Activated naive CD4-positive, alpha-beta T cell (primary cell): ENCODE measurements at places on chromosomes 16 and 17.

- DNase-seq = no peak
These were observed 99.9 kb upstream of the CORO6 start for GRCh38 chr17:29722411-29723198.

DNA sequence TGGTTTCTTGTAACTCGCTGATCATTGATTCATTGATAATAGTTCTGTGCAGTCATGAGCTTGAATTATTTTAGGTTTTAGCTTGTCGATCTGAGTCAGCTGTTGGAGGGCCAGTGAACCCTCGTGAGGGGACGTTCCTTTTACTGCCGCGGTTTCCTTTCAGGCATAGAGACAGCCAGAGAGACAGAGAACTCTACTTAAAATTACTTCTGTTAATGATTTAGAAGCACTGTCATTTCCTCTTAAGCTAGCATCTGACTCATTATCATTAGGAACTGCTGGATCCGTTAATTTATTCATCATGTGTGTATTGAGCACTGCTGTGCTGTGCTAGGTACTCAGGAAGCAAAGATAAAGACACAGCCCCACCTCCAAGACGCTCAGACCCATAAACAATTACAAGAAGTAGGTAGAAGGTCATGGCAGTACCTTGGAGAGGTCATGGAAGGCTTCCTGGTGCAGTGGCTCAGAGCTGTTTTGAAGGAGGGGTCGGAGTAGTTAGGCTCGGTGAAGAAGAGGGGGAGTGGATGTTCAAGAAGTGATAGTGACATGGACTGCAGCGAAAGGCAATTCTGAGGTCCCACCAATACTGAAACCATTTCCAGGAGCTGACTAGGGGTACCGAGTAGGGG is 3.3 kb downstream of the PGS1 start:
- no peak for DNase-seq

GRCh38 chr16:53583401-53583800 is 80.4 kb upstream of the AKTIP start:
- no peak for DNase-seq

GRCh38 chr17:57490890-57491289 is 234.6 kb downstream of the MSI2 start:
- no peak for DNase-seq

DNA sequence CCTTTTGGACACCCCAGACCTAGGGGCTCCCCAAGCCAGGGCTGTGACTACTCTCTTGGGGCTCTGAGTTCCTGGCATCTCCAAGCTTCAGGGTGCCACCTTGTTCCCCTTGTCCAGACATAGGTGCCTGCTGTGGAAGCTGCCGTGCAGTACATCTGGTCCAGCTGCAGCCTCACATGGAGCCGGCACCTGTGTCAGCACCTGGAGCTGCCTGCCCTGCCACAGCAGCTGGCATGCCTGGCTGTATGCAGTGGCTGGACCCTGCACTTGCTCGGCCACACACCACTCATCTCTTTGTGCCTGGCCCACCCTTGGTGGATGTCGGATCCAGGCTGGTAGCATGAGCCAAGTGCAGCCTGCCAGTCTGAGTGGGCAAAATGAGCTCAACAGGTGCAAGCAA is 775.8 kb downstream of the CDH11 start:
- DNase-seq = no peak
